ENCODE measurements at places on chromosomes 7 and 10.
A peak's percentile ranks its signal among the peaks of the same experiment; 100 is the strongest.

GRCh38 chr10:13383399-13383761 is 35.3 kb upstream of the SEPHS1 start:
- DNase-seq, result no peak

- DNase-seq, result no peak
Measured at GRCh38 chr7:3177271-3177670, 123.8 kb upstream of the SDK1 start.

DNA sequence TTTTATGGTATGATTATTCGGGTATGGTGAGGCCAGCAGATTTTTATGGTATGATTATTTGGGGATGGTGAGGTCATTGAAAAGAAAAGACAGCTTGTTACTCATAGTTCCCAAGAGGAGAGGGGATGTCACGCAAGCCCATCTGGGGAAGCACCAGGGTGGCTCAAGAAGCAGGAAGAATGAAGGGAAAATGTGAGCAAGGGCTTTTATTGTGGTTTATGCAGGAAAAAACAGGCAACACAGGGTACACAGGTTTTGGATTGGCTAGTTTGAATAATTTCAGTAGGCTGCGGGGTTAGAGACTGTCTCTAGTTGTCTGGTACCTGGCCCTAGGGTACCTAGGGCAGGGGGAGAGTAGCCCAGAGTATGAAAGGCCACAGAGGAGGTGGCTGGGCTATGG is 26.8 kb upstream of the DGKI start:
- no peak for DNase-seq

GRCh38 chr7:143013893-143014292 is 13.0 kb downstream of the OR9A2 start:
- DNase-seq, result no peak

- DNase-seq, result peak; percentile 12
Measured at GRCh38 chr7:109873296-109873695, 1217.6 kb upstream of the LRRN3 start.

- DNase-seq, result no peak
Measured at GRCh38 chr10:6396652-6397051, 183.4 kb downstream of the PRKCQ start.

GRCh38 chr10:91683975-91684374 is 51.1 kb upstream of the PPP1R3C start:
- no peak for DNase-seq

- DNase-seq, result no peak
Measured at GRCh38 chr10:96276426-96276825, 5.1 kb upstream of the BLNK start.

DNA sequence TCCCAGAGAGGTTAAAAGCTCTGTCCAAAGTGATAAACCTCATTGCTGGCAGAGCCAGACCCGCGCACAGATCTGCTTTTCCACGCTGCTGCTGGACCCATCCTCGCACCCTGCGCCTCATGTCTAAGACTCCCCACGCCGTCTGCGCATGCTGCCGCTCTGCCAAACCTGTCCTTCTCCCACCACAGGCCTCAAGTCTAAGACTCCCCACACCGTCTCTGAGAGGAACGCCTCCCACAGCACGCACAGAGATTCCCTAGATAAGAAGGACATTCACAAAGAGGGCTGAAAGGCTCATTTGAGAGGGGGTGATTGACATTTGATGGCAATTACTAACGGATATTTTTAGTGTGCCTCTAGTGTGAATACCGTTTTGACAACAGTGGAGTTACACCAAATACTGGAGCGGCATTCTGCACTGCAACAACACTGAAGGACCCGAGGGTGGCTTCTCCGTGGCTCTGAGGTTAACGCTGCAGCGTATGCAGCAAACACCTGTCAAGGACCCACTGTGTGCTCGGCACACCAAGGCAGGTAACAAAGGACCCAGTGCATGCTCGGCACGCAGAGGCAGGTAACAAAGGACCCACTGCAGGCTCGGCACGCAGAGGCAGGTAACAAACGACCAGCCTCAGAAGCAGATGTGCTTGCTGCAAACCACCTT is 231.4 kb downstream of the DNAJB6 start:
- no peak for DNase-seq

GRCh38 chr10:97517778-97518300 is 19.1 kb downstream of the UBTD1 start:
- DNase-seq, result no peak

GRCh38 chr10:103475437-103475836 is 3.6 kb downstream of the CALHM3 start:
- DNase-seq, result no peak

GRCh38 chr10:35637462-35637861 is 4.6 kb downstream of the FZD8 start:
- DNase-seq, result no peak

GRCh38 chr10:3066317-3067117 is 831 bp upstream of the PFKP start:
- no peak for DNase-seq

DNA sequence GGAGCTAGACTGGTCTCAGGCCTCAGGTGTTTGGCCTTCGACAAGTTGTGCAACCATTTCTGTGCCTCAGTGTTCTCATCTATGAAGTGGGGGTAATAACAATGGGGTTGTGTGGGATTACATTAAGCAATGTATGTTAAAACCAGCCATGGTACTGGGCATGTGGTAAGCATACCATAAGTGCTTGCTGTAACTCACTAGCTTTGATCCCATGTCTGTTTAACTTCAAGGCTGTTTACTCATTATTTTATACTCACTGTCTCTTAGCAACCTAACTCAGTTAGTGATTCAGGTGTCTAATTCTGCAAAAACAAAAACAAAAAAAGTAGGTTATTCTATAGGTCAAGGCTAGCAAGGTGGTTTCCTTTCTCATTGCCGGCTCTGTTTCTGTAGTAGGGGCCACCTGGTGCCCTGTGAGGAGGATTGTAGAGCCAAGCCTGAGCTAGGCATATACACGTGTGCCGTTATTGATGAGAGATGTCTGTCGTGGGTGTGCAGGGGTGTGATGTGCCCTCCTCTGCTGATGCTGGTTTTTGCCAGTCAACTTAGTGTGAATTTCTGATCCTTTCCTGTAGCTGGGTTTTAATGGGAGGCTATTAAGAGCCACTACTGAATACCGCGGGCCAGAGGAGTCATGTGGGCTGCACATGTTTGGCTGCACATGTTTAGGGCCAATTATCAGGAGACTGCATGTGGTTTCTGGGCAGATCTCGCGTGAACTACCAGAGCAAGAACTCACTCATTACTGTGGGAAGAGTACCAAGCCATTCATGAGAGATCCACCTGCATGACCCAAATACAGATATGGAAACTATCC is 56.2 kb downstream of the EEPD1 start:
- DNase-seq, result no peak

DNA sequence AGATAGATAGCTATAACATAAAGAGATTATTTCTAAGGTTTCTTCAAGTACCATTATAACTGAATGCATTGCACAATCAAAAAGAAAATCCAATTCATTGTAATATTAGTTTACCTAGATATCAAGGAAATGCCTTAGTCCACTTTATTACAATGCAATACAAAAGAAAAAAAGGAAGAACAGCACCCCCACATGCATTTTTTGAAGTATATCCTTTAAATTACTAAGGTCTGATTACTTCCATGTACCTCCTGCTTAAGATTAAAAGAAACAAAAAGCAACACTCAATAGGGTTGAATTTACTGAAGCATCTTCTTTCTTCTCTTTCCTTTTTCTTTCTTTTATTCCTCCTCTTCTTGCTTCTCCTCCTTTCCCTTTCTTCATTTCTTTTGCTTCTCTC is 973.8 kb upstream of the LRRTM3 start:
- no peak for DNase-seq

DNA sequence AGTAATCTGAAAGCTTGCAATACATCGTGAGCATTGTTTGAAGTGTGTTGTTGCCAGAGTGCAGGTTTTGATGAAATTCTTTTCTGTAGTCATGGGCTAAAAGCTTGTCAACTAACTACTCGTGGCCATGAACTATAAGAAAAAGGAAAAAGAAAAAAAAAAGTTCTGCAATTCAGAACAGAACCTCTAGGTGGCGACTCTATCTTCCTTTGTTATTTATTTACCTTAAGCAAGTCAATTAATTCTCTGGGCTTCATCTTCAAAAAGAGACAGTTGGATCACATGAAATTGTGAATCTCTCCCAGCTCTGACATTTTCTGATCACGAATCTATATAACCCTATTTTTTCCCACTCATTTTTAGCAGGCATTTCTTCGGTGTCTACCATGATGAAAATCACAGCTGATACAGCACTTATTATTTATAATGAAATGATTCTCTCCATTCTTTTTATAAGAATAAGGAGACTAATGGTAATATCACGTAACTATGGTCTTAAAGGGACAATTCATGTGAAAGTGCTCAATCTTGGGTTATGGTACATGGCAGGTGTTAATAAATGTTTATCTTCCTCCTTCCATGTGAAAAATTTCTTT is 18.8 kb downstream of the TMEM196 start:
- peak; percentile 42 for DNase-seq

DNA sequence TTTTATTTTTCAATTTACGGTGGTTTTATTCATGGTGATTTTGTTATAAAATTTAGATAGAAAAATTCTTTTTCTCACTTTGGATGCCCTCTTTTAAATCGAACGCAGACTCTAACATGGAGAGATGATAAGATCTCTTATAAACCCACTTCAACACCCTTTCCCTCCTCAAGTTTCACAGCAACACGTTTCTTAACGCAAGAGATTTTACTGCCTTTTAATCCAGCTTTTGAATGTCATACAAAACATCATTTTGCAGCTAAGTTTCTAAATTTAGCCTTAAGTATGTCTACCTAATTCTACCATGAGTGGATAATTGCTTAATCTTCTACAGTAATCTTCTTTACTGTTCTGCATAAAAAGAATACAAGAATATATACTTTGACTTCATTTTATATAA is 70.0 kb downstream of the SEMA3C start:
- no peak for DNase-seq

GRCh38 chr10:108036265-108036664 is 871.8 kb upstream of the SORCS1 start:
- no peak for DNase-seq

DNA sequence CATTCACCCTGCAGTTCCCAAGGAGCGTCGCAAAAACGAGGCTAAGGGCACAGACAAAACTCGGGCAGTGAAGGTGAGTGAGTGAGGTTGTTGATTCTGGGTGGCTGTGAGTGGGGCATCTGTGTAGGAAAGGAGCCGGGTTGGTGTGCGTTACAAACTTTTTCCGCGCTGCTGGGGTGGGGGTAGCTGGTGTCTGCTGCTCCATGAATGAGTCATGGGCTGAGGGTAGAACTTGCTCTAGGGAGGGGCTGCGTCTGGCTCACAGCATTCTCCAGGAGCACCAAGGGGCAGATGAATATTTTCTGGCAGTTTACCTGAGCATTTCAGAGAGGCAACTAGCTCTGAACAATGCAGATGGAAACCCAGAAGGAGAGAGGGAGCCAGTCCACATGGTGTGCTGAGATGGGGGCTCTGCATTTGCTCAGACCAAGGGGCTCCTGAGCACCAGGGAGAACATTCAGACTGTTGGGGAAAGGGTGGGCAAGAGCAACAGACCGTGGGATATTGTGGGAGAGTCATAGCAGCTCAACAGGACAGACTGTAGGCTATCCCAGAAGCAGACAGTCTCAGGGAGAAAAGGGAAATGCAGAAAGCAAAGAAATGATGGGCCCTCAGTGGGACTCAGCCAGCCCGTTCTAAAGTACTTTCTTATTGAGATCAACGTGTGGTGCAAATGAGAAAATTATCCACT is 18.8 kb downstream of the NOBOX start:
- DNase-seq, result no peak

GRCh38 chr7:127580612-127581011 is 4.8 kb downstream of the GCC1 start:
- no peak for DNase-seq

- no peak for DNase-seq
Measured at GRCh38 chr7:133633055-133633454, 380.2 kb downstream of the EXOC4 start.

DNA sequence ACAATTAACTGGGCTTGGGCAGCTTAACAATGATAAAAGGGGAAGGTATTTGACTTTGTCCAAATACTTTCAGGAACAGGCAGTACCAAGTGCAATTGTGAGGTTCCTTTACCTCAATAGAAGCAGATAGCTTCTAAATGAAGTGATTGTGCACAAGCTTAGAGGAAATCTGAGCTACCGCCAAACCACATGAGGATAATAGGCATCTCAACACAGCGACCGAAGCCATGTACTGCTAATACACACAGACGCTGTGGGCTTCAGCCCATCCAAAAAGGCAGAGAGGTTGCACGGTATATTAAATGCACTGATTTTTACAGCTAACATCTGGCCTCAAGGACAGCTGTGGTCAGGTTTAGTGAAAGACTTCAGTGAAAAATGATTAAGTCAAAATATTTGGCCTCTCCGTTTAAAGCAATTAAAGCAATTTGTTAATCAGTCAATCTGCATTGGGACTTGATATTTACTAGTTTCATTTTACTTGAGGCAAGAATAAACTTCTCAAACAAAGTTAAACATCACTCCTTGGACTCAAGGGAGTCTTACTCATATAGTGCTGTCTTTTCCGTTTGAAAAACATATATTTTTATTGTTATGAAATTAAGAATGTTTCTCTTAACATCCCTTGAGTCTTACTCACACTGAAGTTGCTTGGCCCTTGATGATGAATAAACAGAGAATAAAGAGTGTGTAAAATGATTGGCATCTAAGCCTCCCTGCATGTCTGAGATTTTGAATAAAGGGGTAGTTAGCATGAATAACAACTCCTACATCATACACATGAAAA is 306.3 kb downstream of the C7orf25 start:
- no peak for DNase-seq

DNA sequence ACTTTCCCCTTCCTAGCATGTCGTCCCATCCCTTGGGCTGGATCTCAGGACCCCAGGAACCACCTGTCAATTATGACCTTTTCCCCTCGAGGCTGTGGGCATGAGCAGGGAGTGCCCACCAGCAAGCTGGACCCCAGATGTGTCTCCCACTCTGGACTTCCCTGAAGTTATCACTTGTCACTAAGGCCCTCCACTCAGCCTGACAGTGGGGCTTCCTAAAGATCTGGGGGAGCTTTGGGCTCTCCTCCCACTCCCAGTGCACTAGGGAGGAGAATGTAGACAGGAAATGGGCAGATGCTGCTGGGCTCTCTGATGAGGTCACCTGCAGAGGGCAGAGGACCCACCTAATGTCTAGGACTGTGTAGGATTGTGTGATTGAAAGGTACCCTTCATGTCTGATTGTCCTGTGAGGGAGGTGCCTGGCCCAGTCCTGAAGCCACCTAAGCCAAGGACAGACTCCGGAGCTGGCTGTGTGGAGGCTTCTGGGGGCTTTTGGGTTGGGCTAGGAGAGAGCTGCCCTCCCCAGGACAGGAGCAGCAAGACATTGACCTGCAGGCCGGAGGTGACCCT is 18.7 kb downstream of the MYO1G start:
- DNase-seq, result no peak

GRCh38 chr7:36286226-36286625 is 103.4 kb upstream of the ANLN start:
- DNase-seq, result no peak

DNA sequence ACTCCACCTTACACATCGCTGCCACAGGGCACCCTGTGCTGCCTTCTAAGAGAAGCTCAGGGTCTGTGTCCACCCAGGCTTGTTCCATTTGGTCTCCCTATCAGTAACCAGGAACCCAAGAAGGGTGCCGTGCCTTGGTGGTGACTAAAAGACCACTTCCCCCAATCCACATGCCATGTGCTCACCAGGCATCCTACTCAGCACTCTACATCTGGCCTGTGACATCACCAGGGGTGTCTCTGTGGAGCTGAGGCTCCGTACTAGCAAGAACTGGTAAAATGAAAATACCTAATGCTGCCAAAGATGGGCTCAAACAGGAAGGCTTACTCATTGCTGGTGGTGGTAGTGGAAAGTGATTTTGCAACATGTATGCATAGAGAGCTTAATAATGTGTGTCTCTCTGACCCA is 19.0 kb upstream of the C10orf71 start:
- DNase-seq, result no peak
